ENCODE measurements at places on chromosomes 2 and 18.
A peak's percentile ranks its signal among the peaks of the same experiment; 100 is the strongest.

DNA sequence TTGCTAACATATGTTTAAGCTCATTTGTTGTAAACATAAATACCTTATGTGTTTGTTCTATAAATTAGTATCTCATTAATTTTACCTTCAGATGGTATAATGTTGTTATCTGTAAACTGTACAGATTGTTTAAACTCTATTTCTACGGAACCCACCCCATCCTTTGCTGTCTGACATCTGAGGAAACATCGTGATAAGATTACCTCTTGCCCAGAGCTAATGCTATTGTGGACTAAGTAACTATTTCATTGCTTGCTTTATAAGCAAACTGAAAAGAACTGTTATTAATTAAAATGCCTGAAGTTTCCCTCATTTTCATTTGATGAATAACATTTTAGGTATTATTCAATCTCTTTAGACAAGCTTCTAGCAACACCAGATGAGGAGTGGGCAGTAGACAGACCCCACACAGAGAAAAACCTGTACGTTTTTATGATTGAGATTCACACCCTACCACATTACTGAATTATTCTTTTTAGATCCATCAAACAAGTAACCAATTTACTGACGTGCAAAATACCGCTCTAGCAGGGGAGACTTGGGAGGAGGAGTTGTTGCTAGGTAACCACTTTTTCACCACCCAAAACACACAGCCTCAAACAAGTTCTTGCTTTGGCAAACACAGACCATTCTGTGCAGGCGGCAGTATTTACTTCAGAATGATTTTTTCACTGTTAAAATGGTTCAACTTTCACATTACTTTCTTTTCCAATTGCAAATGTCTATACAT lies 1.9 kb upstream of the SYT4 start:
- no peak for DNase-seq

GRCh38 chr2:104944495-104944894 lies 90.6 kb downstream of the POU3F3 start:
- DNase-seq: no peak

GRCh38 chr2:36530178-36530982 lies 67.6 kb downstream of the FEZ2 start:
- DNase-seq: peak; percentile 8

- no peak for DNase-seq
Measured at GRCh38 chr2:42964439-42965083, 172.2 kb upstream of the HAAO start.

DNA sequence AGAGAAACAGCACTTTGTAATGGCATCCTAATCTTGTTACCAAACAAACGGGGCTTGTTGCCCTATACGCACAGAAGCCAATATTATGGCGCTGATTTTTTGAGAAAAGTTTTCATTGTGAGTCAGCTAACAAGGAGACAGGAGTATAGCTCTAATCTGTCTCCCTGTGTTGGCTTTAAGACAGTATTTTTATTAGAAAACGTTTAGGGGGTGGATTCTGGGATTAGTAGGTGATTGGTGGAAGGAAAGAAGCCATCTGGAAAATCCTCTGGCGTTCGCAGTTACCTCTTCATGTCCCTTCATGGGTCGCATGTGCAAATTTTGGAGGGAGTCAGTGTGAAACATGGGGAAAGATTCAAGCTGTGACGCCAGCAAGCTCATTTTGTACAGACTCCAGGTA lies 698 bp upstream of the TMEM237 start:
- no peak for DNase-seq

GRCh38 chr2:231383416-231384108 lies 11.9 kb upstream of the B3GNT7 start:
- DNase-seq: no peak

DNA sequence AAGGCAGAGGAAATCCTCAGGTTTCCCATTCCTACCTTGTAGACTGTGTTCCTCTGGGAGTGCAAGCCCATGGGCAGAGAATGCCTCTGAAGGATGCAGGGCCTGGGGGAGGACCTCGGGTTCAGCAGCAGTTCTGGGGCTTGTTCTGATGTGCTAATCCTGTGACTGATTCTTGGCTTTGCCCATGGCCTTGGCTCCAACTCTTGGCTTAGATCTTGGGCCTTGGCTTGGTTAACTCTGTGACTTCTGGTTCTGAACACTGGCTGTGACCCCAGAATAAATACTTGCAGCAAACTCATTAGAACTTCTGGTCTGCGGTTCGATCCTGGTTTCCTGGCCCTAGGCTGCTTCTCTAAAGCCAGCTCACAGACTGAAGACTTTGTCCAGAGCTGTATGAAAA lies 366.9 kb upstream of the ZEB2 start:
- DNase-seq: no peak

All from GM19239 (cell line).